ENCODE measurements at places on chromosomes 4 and X.

- DNase-seq: peak; percentile 22
Observed at GRCh38 chr4:26372525-26373172, 51.8 kb downstream of the RBPJ start.

DNA sequence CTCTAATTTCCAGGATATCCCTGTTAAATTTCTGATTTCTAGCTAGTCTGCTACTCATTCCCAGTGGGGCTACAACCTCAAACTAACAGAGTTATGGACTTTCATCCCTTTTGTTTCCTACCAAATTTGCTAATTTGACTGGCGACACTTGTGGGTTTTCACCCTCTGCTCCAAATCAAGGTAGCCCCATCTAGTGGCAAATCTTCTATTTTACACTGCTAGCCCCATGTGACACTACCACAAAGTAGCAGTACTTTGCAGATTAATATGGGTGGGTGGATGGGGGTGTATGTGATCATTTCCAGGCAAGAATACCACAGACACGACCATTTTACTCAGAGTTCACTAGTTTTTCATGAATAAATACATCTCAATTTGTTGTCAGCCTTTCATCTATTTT lies 150.3 kb downstream of the MSL3 start:
- peak; percentile 14 for DNase-seq

GRCh38 chrX:44439242-44439794 lies 95.8 kb upstream of the EFHC2 start:
- DNase-seq: no peak

DNA sequence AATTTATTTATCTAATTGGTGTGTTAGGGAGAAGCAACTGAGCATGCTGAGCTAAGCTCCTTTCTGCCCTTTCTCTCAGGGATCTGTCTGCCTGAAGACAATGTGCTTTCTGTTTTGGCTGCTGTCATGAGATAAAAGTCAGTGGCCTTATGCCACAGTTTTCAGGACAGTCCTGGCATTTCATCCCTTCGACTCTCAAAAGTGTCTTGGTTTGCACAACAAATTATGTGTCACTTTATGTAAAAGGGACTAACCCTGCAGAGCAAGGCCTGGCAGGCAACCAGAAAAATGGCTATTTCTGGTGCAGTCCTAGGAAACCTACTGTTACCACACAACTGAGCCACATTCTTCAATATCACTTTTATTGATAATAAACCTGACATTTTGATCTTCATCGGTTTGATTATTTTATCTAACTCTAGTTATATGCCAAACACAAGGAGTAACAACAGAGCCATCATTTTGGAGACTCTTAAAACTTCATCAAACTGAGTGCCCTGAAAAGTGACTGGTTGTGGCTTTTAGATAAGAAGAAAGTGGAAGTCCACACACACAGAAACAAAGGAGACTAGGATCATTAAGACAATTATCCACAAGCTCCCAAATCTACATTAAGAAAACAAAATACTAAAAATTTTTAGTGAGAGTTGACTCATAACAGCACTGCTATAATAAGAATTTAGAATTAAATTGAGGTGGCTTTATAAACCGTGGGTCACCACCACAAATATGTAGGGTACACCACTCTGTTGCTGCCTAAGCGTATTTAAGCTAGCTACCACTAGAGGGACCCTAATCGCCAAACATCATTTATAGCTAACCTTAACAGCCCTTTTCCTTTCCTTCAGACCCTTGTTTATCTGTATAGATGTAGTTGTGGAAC lies 95.9 kb upstream of the PTPN13 start:
- no peak for DNase-seq
